ENCODE measurements at places on chromosomes 7 and 10.

DNA sequence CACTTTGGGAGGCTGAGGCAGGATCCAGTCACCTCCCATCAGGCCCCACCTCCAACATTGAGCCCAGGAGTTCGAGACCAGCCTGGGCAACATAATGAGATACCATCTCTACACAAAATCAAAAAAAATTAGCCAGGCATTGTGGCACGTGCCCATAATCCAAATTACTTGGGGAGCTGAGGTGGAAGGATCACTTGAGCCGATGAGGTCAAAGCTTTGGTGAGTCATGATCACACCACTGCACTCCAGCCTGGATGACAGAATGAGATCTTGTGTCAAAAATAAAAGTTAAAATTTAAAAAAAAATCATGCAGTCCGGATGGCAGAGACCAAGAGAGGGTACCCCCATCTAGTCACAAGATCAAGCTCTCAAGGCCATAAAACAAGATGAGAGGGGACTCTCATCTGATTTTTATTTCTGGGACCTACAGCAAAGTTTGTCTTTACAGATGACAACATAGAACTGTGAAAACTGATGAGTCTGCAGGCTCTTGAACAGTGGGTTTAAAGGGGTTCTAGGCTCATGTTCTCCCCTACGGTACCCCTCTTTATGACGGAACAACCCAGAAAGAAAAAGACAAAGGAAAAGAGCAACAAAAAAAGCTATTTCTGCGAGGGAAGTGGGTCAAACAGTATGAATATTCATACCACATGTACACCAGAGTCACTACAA, 28.9 kb upstream of the CREB3L2 start:
- DNase-seq: no peak

DNA sequence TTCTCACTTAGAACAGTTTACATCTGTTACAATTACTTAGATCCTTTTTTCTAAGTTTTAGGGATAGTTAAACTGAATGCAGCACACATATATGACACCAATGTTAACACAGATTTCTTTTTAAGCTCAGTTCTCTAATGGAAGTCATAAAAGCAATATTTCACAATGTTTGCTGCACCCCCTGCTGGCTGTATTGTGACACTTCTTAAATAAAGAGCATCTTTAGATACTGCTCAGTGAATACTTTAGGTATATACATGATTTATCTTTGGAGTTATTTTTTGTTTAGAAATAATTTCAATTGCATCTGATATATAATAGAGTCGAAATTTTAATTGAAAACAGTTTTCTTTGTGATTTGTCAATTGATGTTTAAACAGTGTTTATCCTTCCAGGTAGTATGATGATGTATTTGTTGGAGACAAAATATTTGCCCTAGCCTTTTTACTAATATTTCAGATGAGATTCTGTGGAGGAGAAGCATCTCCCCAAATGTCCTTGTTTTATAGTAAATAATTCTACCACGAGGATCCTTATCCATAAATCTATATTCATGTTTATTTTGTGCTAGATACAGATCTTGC, 174.4 kb downstream of the ST7 start:
- DNase-seq: no peak

DNA sequence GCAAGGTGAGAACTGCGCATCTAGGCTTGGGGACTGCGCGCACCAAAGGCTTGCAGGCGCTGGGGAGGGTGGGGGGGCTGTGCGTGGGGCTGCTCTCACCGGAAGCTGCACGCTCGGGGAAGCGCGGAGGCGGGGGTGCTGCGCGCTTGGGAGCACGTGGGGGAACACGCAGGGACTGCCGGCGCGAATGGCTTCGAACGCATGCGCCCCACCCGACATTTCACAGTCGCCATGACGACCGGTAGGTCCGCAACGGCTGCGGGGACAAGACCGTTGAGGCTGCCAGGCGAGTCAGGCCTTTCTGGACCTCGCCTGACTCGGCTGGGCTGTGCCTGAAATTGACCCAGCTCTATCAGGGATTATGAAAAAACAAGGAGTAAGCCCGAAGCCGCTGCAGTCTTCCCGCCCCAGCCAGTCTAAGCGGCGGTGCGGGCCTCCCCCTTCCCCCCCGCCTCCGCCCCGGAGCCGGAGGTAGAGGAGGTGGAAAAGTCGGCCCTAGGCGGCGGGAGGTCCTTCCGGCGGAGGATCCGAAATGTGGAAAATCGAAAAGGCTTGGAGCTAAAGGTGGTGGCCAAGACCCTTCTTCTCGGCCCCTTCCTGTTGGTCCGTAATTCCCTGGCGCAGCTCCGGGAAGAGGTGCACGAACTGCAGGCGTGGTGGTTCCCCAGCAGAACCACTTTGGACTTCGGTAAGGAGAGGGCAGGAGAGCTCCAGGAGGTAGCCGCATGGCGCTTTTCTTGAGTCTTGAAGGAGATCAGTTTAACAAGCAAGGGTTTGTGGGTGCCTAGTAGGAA, 34.9 kb upstream of the STEAP1 start:
- no peak for DNase-seq

DNA sequence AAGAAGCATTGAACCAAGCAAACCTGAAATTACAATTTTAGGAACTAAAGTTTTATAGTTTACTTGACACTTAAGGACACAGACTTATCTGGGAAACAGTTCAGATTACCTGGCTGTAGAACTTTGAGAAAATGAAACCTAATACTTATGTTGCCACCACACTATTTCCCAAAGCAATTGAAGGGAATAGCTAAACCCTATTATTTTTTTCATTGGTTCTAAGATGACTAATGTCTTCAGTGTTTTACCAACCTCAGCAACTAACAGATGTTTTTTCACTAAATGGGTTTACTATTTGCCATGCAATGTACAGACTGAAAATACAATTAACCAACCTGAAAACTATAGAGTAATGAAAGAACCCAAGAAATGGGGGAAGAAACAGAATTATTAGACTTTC, 689.6 kb downstream of the SORCS1 start:
- DNase-seq: no peak

- no peak for DNase-seq
These were observed 3.3 kb downstream of the COL26A1 start for GRCh38 chr7:101365956-101366355.

DNA sequence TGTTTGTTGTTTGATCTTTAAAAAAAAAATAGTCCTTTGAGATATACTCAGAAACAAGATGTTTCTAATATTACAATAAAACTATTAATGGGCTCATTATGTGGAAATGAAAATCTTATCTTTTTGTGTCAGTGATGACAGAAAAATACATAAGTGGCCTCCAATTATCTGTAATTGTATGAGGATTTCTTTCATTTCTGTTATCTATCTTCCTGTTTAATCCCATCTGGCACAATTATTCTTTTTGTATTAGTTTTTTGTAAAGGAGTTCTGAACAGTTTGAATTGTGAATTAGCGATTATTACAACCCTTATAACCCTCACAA, 270.8 kb downstream of the BBS9 start:
- no peak for DNase-seq

GRCh38 chr10:114990586-114990985, 52.6 kb downstream of the TRUB1 start:
- no peak for DNase-seq

- no peak for DNase-seq
These were observed 2.7 kb downstream of the EPHA1 start for GRCh38 chr7:143406002-143406357.

- no peak for DNase-seq
These were observed 14.3 kb downstream of the ADAM12 start for GRCh38 chr10:126373972-126374371.

DNA sequence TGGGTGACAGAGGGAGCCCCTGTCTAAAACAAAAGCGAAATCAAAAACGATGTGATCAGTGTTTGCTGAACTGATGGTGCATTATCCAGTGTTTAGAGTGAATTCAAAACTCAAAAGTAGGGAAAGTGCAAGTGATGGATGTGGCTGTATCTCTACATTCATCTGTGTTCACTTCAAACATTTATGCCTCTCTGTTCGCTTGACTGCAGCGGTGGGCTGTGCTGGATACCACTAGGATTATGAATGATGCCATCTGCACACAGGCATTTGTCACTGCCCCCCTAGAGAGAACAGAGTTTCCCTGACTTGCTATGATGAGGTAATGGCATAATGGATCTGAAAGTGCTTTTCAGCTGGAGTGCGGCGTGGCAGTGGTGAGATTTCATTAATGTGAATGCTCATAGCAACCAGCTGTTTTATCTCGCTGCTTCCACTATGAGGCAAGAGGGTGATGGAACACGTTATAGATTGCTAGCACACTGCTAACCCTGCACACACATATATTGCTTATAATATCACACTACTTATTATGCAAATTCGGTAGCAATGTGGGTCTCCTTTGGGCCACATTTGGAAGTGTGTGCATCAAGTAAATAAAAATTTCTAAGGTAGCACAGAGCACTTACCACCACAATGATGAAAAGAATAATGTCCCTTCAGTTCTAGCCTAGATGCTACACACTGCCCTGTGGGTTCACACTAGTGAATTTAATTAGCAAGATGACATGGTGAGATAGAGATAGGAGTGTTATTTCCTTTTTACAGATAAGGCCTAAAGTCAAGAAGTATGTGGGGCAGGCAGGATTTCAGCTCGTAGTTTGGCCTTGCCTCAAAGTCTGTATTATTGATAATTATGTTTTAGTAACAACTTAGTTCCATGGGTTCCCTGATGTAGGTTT, 164.7 kb downstream of the CAMK1D start:
- DNase-seq: no peak

- DNase-seq: no peak
These were observed 88.0 kb upstream of the INSIG1 start for GRCh38 chr7:155209478-155210319.

- DNase-seq: no peak
These were observed 849.8 kb upstream of the SORCS1 start for GRCh38 chr10:108014145-108014901.

DNA sequence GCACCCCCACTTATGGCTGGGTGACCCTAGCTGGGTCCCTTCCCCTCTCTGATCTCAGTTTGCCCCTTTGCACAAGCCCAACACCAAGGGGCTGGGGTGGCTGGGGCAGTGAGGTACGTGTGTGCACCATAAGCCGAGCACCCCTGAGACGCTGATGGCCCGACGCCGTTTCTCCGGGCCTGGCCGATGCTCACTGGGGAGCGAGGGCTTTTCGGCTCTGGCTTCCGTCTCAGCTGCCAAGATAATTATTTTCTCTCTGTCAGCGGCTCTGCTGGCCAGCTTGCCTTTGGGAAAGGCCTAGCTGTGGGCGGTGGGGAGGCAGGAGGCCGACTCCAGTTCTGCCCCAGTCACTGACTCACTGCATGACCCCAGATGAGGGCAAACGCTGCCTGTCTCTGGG, 91.0 kb downstream of the ZMIZ1 start:
- no peak for DNase-seq

- peak; percentile 85 for DNase-seq
These were observed 1.7 kb upstream of the FUOM start for GRCh38 chr10:133359554-133359971.

- no peak for DNase-seq
These were observed 169.2 kb upstream of the AHR start for GRCh38 chr7:17129218-17129617.

GRCh38 chr10:17453035-17453372, 1.4 kb downstream of the ST8SIA6 start:
- DNase-seq: no peak

DNA sequence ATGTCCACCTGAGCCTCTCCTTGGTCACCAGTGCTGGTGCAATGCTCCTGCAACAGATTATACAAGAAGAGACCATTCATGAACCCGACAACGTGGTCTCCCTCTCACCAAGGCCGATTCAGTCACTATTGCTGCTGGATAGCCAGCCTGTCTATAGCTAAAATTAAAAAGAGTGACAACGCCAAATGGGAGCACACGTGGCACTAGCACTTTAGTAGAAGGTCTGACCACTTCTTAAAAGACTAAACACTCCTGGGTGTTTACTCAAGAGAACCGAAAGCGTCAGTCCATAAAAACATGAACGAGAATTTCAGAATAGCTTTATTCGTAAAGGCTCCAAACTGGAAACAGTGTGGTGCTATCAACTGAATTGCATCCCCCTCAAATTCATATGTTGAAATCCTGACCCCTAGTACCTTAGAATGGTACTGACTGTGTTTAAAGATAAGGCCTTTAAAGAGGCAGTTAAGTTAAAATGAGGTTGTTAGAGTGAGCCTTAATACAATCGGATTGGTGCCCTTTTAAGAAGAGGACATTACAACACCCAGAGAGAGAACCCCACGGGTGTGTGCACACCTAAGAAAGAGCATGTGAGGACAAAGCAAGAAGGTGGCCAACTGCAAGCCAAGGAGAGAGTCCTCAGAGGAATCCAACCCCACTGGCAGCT, 4.4 kb upstream of the GALNTL5 start:
- DNase-seq: no peak
